CD4-positive, alpha-beta T cell (primary cell): ENCODE measurements at places on chromosomes 11 and 22.

DNA sequence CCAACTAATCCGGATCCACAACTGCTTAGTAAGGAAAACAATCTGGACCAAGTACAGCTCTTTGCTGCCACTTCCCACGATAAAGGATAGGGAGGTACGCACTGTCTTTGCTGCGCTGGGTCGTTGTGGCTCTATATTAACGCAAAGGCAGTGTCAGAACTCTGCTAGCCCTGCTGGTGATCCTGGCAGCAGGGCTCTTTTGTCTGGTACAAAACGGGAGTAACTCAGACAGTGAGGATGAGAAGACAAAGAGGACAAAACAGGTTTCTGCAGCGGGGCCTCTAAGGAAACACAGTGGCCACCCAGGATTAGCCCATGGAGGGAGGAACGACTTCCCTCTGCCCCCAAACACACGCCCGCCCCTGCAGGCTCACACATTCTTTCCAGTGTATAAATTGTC is 26.1 kb downstream of the GAL start:
- no peak for DNase-seq

- no peak for DNase-seq
Observed at GRCh38 chr11:88357323-88358039, 19.9 kb upstream of the CTSC start.

- no peak for DNase-seq
Observed at GRCh38 chr11:6219359-6219758, 14.0 kb downstream of the C11orf42 start.

DNA sequence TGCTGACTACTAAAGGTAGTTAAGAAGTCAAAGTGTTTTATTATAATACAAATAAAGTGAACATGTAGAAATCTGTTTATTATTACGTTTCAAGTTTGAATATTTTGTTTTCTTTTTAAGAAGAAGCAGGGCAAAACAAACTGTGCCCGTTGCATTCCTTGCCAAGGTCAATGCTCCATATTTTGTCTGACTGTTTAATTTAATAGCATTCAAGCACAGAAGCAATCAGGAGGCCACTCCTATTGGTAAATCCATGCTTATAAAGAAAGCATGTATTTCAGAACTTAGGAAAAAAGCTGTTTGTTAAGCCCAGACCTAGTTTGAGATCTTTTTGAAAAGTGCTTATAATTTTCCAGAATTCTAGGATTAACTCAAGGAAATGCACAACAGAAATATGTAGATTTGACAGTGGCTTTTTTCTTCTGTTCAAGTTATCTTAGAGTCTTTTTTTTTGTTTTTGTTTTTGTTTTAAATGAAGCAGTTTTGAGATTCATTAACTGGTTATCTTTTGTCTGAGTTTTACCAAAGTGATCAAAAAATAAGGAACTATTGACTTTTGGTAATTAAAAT is 51.7 kb downstream of the ARHGAP42 start:
- no peak for DNase-seq

DNA sequence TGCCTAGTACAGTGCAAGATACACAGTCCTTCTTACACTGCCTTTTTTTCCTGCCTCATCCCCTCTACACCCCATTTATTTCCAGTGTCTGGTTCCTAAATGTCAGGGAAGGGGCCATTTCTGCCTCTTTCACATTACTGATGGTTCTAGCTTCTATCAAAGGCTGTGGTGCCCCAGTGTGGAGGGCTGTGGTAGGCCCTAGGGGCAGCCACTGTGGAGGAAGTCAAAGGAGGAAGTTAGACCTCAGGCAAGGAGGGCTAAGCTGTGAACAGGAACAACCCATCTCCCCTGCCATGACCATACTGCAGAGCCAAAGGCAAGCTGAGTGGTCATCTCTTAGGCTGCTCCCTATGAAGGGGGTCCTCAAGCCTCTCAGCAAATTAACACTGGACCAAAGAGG is 81.9 kb upstream of the CRTAM start:
- peak; percentile 75 for DNase-seq

DNA sequence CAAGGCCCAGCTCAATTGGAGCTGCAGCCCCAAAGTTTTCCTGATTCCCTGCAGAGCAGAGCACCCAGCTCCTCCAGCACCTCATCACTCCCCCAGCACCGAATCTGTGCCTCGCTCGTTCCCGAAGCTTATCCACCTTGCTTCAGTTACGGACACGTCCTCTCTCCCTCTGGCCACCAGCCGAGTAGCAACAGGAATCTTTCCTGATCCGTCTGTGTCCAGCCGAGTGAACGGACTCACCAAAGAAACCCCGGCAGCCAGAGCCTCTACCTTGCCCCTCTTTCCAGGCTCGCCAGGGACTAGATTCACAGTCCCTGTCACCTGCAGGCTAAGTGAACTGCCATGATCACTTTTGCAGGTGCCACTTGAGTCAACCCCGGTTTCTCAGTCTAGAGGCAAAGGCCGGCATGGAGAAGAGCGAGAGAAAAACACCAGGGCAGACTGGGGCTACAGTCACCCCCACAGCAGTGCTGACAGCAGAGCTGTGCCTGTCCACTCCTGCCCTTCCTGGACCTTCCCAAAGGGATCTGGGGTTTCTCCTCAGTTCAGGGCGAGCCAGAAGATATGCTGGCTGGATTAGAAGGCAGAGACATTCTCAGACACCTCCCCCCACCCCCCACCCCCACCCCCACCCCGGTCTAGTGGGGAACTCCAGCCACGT is 32.3 kb downstream of the BID start:
- DNase-seq, result no peak

- no peak for DNase-seq
Observed at GRCh38 chr22:27865496-27865895, 53.6 kb downstream of the PITPNB start.

DNA sequence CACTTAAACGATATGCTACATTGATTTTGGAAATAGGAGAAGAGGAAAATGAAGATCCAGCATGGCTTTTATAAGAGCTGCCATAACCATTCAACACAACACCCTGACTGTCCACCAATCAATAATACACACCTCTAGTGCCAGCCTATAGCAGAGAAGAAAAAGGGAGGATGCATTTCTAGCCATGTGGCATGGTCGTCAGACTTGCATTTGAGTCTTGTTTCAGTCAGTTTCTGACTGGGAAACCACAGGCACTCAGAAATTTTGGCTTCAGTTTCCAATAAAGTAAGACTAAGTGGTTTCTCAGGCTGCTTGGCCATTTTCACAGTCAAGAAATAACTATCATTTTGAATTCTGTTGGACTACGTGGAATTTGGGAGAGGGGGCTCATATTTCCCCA is 523.5 kb upstream of the LRRC4C start:
- DNase-seq, result no peak
